ENCODE measurements at places on chromosomes 2 and 18.

DNA sequence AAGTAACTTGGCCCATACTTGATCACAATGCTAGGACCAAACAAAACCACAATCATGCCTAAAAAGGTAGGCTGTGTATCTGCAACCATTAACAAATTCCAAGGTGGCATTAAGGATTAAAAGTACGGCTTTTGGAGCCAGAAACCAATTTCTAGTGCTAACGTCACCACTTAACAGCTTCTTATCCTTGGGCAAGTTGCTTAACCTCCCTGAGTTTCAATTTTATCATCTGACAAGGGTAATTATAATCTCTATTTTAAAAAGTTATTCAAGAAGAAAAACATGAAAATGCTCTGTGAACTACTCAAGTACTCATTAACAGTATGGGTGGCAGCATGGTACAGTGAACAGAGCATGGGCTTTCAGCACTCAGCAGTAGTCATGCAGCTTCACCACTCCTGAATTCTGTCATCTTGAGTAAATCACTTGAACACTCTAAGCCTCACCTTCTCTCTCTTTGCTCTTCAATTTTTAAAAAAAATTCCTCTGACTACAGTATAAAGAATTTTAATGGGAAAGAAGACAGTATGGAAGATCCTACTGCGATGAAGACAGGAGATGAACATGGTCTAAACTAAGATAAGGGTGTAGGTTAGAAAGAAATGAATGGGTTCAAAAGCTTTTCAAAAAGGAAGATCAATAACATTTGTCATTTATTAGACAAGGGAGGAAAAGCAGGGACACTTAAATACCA is 69.2 kb downstream of the SS18 start:
- no peak for DNase-seq

DNA sequence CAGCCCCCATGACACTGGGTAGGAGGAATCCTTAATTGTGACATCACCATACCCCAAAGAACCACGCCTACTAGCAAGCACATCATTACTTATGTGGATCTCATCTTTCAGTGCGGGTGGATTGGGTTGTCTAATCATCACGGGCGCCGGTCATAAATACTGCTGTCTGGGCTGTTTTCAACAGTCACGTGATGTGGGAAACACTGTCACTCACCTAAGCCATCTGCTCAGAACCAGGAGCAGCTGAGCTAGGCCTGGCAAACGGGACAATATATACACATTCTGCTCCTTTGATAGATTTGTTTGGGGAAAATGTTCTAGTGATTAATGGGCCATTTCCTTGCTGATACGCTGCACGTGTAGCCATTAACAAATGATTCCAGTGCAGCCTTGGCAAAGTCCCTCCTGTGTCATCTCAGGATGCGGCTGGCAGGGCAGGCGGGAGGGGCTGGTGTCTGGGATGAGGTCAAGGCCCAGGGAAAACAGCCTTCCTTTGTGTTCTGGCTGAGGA is 145.9 kb upstream of the COPS8 start:
- no peak for DNase-seq

DNA sequence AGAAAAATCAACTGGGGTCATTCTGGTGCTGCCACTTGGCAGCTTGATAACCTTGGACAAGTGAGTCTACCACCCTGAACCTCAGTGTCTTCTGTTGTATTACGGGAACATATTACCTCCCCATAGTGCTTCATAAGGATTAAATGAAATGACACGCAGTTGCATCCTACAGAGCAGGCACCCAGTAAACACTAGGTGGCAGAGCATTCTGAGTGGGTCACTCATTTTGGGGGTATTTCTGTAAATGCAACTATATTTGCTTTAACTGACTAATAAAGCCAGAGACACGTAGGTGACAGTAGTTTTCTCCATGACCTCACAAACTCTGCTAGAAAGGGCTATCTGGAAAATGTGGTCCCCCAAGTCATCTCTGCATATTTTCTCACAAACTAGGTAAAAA is 4.7 kb downstream of the CD226 start:
- DNase-seq, result no peak

DNA sequence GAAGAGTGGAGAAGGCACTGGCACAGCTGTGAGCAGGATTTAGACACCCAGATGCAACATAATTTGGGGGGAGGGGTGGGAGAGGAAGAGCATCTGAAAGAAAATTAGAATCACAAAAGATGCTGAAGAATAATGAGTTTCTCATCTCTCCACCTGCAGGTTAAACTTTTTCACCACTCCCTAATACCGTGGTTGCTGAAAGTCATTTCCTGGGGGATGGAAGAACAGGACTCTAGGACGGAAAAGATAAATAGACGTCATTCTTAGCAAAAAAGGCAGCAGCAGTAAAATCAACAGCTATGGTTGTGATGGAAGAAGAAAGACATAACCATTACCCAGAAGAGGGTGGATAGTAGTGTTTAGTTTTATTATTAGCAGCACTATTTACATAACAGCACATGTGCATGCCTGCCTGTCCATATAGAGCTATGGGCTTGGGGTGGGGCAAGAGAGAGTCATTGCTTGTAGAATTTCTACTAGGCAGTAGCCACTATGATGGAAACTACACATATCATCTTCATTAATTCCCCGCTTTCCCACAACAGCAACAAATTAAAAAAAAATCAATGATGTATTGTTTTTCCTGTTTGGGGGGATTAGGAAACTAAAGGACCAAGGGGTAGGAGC is 212.2 kb downstream of the TRIB2 start:
- DNase-seq, result peak; percentile 33

DNA sequence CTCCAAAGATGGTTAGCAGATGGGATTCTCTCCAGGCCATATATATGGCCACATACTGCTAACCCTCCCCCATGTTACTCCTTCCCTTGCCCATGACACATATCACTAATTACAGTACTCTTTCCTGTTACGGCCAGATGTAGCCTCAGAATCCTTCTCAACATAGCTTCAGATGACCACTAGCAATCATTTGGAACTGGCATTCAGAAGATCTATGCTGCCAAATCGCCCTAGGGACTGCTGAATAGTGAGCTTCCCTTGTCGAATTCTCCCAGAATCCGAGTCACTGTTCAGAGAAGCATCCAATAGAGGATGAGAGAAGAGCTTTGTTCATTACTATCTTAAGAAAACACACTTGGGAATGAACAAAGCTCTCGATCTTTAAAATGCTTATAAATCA is 121.2 kb upstream of the TANK start:
- no peak for DNase-seq

DNA sequence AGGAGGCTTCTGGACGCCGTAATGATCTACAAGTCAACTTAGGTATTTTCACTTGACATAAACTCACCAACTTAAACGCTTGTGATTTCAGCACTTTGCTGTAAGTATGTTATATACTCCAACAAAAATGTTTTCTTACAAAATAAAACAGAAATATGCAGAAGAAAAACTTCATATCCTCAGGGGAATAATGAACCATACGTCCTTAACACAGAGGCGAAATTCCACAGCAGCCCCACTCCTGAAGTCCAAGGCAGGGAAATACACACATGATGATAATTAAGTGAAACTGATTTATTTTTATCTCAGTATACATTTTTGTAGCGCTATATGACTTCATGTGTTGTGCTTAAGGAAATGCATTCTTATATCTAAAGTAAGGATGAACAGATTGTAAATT is 335.4 kb upstream of the VWC2L start:
- DNase-seq, result no peak

- peak; percentile 45 for DNase-seq
These were observed 120.4 kb downstream of the SLC5A7 start for GRCh38 chr2:108106731-108107130.

DNA sequence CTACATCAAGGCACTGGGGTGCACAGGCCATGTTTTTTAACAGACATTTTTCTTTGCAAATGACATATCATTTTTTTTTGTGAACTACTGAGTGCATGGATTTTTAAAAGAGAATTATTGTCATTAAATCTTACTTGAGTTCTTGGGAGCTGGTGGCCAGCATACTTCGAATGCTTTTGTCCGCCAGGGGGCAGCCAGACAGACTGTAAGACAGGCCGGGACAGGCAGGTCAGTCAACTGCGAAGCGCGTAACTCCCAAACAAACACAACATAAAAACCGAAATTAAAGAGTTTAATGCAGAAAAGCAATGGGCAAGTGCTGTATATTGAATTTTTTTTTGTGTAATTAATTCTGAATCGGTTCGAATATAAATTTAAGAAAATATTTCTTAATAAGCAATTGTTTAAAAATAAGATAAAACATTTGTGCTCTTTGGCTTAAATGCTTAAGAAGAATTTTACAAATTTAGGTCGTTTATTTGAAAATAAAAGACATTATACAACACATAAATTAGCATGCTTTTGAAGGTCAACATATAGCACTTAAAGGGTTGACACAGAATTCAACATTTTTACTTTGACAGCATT is 142.2 kb upstream of the PXDN start:
- peak; percentile 85 for DNase-seq

GRCh38 chr2:94986392-94986963 is 39.0 kb upstream of the MAL start:
- DNase-seq, result peak; percentile 85

DNA sequence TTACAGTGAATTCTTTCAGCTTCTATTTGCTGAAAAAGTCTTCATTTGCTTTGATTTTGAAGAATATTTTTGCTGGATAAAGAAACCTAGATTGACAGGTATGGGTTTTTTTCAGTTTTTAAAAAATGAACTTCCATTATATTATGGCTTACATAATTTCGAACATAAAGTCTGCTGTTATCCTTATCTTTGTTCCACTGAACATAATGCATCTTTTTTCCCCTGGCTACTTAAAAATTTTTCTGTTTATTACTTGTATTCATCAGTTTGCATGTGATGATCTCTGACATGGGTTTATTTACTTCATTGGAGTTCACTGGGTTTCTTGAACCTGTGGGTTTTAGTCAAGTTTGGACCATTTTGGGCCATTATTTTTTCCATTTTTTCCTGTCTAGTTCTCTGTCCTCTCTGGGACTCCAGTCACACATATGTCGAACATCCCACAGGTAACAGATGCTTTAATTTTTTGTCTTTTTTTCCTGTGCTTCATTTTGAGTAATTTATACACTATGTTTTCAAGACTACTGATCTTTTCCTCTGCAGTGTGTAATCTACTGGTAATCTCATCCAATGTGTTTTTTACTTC is 33.1 kb downstream of the SEC11C start:
- DNase-seq, result no peak

- DNase-seq, result peak; percentile 12
These were observed 191.3 kb upstream of the KCNJ3 start for GRCh38 chr2:154507186-154507585.

GRCh38 chr18:23573626-23574431 is 12.5 kb downstream of the NPC1 start:
- peak; percentile 54 for DNase-seq

DNA sequence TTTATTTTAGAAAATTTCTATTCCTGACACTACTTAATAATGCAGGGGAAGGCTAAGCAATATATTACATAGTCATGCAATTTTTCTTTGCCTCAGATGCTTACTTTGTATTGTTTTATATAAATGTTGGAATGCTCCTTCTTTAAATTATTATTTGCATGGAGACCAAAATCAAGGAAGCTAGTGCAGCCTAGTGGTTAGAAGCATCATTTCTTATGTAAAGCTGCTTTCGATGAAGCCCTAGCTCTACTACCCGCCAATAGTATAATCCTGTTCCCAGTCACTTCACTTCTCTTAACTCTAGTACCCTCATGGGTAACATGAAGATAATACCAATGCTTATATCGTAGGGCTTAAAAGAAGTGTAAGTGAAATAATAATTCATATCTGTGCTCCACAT is 198.9 kb downstream of the LRATD1 start:
- no peak for DNase-seq

- DNase-seq, result no peak
These were observed 186.5 kb downstream of the LNPK start for GRCh38 chr2:175815537-175815936.

DNA sequence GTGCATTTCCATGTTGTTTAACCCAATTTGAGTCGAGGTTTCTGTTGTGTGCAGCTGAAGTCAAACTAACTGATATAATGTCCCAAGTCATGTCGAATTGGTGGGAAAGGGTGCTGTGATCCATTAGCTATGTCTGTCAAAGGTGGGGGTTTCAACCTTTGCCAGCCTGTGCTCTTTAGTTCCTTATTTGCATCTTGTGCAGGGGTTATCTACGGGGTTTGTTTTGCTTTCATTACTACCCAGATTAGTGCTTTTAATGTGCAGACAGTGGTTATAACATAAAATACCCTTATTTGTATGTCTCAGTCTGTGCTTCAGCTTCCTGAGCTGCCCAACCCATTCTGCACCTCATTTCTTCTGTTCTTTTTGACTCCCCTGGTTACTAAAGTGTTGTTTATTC is 271.9 kb upstream of the CXCR4 start:
- no peak for DNase-seq

GRCh38 chr18:51953521-51953920 is 386.5 kb upstream of the DCC start:
- no peak for DNase-seq

GRCh38 chr2:37654932-37655841 is 16.3 kb downstream of the CDC42EP3 start:
- DNase-seq, result peak; percentile 54

DNA sequence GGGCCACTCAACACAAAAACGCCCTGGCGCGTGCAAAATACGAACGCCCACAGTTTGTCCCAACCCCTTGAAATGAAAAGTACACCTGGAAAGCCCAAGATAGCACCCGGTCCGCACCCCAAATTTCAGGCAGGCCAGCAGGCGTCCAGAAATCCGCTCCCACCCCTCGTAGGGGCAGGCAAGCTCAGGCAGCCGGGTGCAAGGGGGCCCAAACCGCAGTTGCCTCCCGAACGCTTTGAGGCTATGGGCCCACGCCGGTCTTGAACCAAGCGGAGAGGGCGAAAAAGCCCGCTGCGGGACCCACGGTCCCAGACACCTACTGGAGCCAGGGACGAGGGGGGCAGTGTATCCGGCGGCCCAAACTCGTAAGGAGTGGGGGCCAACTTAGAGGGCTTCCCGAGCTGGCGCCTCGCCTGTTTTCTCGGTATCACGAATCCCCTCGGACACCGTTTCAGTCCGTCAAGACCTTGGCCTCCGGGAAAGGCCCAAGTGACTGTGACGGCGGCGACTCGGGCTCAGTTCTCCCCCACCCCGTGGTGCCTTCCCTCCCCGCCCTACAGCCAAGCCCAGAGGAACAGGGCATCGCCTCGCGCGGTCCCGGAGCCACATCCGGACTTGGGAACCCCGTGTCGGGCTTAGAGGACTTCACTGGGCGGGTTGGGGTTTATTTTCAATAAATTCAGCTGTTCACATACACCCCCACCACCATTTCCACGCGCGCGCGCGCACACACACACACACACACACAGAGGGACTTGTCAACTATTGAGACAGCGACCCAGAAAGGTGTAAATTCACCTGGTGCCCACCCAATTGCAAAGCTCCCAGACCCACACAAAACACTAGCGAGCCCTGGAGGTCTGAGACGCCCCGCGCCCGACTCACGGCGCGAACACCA is 6.2 kb upstream of the SATB2 start:
- DNase-seq, result peak; percentile 74

DNA sequence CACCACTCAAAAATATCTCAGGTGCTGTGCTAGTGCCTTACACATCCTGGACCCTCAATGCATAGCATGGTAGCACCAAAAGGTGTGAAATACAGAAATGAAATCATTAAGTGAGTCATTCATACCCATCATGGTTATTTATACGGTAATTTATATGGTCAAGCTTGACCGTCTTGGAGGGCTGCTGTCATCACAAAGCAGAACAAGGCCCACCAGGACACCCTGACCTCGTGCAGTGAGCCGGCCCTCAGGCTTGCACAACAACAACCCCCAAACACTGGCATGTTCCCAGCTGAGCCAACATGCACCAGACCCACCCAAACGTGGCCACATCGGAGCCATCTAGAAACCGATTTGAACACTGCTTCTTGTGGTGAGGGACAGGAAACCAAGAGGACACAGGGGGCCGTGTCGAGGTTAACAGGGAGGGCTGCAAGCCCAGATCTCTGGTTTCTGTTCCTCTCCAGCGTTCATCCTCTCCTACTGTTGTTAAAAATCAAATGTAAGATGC is 378.5 kb upstream of the ID2 start:
- DNase-seq, result no peak

Measured in H7 (cell line).